ENCODE measurements at places on chromosomes 3 and 15.

DNA sequence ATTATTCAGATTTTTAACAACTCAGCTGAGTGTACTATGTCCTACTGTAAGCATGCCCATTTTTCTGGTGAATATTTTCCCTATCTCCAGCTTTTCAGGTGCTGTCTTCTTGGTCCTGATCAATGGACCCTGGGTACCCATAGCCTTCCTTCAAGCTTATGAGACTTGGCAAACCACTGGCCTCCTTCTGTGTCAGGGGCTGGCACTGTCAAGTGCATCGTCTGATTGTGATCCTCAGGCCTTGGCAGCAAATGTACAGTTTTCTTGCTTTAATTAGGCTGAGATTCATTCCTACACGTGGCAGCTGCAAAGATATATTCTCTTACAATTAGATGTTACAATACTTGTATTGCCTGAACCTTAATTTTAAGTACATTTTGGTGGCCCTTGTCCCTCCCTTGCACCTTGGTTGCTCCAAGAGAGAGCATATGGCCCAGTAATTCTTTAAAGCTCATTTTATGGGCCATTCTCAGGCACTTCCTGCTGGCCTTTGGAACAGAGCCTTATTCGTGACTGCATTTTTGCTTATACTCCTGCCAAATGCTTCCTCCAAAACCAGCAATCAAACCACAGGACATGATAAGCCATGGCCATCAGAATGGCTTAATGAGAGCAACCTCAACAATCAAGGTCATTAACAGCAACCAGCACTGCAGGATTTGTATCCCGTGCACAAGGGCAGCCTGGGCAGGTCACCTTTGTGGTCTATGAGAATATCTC, 179.9 kb downstream of the CNTN6 start:
- no peak for DNase-seq

- DNase-seq = no peak
Measured at GRCh38 chr15:87619161-87619960, 637.2 kb downstream of the NTRK3 start.

DNA sequence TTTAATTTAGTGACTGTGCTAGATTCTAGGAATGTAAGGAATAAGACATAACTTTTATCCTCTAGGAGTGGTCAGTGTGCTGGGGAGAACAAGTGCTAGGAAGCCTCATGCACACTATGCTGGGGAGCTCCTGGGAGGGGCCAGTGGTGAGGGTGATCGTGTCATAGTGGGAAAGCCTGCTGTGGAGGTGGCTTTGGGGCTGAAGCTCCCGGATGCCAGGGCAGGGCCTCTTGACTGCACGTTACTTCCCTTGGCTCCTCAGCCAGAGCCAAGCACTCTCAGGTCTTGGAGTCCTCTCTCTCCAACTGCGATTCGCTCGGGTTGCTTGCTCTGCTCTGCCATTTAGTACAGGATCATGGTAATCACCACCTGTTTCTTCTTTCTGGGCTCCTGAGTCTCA, 33.6 kb downstream of the SQOR start:
- DNase-seq = no peak

- no peak for DNase-seq
Measured at GRCh38 chr15:68699124-68699880, 120.5 kb downstream of the CORO2B start.

- no peak for DNase-seq
Measured at GRCh38 chr3:119613201-119613600, 15.5 kb downstream of the PLA1A start.

GRCh38 chr3:75089841-75090240, 475.4 kb upstream of the CNTN3 start:
- DNase-seq = no peak

DNA sequence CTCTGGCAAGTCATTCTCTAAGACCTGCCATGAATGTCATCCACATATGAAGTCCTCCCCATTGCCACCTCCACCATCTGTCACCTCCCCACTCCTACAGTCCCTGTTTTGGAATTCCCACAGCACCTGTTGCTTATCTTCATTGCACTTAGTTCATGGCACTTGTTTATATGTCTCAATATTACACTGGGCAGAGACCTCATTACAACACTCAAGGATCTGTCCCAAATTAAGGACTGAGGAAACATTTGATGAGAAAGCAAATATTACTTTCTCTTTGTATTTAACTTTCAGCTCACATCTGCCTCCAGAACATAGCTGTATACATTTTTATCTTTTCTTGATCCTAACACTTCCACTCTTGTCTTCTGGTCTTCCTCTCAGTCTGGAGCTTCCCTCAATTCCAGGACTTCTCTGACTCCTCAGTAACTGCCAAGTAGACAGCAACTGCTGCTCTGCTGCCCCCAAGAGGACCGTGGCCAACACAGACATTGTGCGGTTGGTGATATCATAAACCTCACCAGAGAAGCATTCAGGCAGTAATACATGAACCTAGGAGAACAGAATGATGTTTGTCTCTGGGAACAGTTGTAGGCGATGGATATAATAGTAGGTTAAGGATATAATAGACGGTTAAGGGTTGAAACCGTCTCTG, 45.0 kb upstream of the FGF12 start:
- peak; percentile 11 for DNase-seq

- no peak for DNase-seq
Measured at GRCh38 chr3:149009732-149010131, 18.4 kb downstream of the GYG1 start.

GRCh38 chr15:42608110-42608531, 32.7 kb downstream of the STARD9 start:
- peak; percentile 48 for DNase-seq

DNA sequence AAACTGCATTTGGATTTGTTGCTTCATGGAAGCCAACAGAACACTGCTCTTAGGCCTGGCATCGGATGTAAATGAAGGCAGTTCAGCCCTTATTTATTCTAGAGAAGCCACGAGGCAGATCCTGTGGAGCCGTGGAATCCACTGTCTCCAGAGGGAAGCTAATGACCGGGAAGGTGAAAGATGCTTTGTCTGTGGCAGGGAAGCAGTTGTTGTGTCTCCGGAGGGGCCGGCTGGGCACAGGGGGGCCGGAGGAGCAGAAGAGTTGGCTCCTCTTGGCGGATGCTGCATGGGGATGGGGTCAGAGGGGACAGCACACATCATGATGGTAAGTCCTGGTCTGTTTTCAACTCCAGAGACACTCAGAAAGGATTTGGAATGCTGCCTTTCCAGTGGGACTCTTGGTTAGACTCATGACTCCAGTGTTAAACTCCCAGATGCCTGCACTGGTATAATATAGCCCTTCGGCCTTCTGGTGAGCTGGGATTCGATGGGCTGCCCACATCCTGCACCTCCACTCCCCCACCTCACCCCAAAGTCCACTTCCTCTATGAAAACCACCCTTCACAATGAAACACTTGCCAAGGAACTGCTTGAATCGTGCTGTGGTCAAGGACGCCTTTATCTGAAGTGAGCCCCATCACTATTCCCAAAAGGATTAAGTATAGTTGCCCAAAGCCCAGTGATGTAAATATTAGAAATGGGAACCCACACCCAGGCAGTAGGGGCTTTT, 33.6 kb downstream of the TPM1 start:
- DNase-seq = no peak

- no peak for DNase-seq
Measured at GRCh38 chr3:116929505-116930222, 220.1 kb downstream of the TUSC7 start.

Data from stimulated activated CD4-positive, alpha-beta T cell treated with anti-CD3 and anti-CD28 coated beads, Interleukin-15, amount 100 ng/mL, for 24 hours (primary cell).